Activated CD4-positive, alpha-beta T cell treated with anti-CD3 and anti-CD28 coated beads, Interleukin-10, Interleukin-2, amounts not matched to agents 100 ng/mL and 50 ng/mL, durations not matched to agents 16 hours and 8 hours (primary cell): ENCODE measurements at places on chromosomes 1 and 21.

- DNase-seq: no peak
Measured at GRCh38 chr1:110538075-110538474, 19.1 kb upstream of the KCNA10 start.

- no peak for DNase-seq
Measured at GRCh38 chr1:42955311-42956063, 3.2 kb downstream of the SLC2A1 start.

- no peak for DNase-seq
Measured at GRCh38 chr1:155278689-155279160, 1.5 kb downstream of the HCN3 start.

- DNase-seq: no peak
Measured at GRCh38 chr1:86754265-86754974, 50.0 kb downstream of the SH3GLB1 start.

GRCh38 chr1:26493938-26494337 is 21.7 kb downstream of the HMGN2 start:
- DNase-seq: no peak

DNA sequence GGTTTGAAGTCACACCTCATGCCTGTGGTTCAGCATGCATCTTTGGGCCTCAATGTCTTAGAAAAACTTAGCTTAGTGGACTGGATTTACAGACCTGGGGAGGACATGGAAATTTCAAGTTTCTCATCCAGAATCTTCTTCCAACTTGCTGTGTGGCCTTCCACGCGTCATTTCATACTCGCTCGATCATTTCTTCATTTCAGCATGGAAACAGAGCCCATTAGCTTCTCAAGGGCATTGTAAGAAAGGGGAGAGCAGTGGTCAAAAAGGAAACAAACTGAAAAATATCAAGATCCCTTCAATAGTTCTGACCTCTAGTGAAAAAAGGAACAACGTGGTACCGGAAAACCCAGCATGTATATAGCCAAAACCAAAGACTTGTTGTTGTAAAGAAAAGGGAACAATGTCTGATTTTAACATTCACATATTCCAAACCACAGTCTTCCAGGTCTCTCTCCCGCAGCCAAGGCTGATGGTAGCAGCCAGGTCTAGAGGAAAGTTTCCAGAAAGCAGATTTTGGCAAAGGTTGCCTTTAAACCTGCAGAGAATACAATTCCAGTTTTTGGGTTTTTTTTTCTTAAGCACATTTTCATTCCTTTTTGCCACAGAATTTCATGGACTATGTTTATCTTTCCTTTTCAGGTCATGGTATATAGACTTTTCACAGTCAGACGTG is 97.0 kb upstream of the CDC42BPA start:
- DNase-seq: no peak
